ENCODE measurements at places on chromosomes 1 and 21.

GRCh38 chr1:107379826-107380225, 239.0 kb downstream of the NTNG1 start:
- no peak for DNase-seq

DNA sequence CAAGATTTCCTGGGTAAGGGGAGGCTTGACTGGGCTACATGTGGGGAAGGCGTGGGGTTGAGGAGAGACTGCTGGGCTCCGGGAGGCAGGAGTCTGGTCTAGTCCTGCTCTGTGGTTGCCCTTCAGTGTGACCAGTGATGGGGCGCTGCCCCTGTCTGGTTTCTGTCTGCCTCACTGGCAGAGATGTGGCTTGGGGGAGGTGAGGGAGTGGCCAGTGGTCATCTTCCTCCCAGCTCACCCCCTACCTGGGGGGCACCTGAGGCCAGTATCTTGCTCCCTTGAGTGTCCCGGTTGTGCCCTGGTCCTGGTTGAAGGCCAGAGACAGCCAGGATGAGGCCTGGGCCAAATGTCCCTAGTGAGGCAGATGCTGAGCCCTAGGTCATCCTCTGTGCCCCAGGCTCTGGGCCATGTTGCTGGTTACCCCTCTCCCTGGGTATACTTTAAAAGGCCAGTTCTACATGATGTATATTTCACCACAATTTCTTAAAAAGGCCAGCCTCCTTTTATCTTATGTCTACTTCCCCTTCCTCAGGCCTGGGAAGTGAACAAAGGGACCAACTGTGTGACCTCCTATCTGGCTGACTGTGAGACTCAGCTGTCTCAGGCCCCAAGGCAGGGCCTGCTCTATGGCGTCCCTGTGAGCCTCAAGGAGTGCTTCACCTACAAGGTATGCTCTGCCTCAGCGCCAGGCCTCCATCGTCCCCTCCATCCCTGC, 10.5 kb downstream of the FAAH start:
- DNase-seq: no peak

GRCh38 chr1:12541274-12542137, 76.5 kb downstream of the DHRS3 start:
- no peak for DNase-seq

GRCh38 chr1:20405893-20406604, 80.0 kb downstream of the CAMK2N1 start:
- DNase-seq: no peak

- no peak for DNase-seq
Measured at GRCh38 chr1:59237900-59238299, 59.0 kb upstream of the FGGY start.

DNA sequence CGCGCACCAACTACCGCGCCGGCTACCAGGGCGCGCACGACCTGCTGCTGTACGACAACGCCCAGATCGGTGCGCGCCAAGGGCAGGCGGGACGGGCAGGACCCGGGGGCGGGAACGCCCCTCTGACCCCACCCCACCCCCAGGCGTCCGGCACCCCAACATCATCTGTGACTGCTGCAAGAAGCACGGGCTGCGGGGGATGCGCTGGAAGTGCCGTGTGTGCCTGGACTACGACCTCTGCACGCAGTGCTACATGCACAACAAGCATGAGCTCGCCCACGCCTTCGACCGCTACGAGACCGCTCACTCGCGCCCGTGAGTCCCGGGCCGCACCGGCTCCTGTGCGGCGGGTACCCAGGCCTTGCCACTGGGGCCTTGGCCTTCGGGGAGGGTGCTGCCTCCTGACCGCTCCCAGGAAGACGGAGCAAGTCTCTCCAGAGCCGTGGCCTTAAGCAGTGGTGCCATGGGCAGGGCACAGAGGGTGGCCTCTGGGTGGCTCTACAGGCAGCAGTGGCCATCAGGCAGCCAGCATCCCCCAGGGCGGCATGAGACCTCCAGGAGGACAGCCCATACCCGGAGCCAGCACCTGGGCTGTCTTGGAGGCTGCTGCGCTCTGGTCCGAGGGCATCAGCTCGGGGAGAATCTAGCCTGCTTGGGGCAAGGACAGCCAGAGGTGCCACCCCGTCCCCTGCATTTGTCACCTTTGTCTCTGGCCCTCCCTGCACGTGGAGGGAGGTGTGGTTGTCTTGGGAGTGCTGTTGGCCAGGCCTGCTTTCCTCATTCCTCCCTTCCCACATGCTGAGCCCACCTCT, 8.1 kb upstream of the MMP23B start:
- no peak for DNase-seq

GRCh38 chr1:225548140-225548857, 104.6 kb downstream of the ENAH start:
- DNase-seq: no peak

GRCh38 chr1:166999500-167000055, 10.5 kb downstream of the MAEL start:
- no peak for DNase-seq

GRCh38 chr1:6241107-6241886, 2.7 kb upstream of the HES3 start:
- DNase-seq: no peak

GRCh38 chr1:34591751-34592629, 162.9 kb upstream of the GJB5 start:
- DNase-seq: no peak

DNA sequence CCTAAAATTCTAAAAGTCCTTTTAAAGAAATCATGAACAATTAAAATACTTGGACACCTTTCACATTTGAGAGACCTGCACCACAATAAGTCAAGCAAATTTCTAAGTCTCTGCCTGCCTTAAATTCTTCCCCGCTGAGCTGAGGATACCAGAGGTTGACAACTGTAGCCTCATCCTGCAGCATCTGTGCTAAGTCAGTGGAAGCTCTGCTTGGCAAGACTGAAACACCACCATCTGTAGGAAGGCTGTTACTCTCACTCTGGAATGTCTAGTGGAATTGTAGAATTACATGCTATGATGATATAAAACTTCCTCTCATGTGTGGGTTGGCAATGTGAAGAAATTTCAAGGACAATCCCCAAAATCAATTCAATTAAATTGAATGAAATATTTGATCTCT, 1756.5 kb downstream of the NCAM2 start:
- DNase-seq: no peak

DNA sequence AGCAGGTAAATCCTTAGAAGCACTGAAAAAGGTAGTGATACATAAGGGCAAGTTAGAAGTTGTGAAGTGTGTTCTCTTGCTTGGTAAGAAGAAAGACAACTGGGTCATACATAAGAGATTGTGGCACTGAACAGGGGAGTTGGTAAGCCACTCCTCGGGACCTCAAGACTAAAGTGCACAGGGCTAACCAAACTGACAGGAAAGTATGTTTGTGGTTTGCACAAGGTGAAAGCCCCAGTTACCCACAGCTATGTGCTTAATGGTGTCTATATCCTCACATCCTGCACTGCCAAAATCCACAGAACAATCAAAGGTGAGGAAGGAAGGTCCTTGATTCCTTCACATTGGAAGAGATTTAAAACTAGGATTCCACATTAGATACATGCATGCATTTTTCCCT, 276.5 kb downstream of the DNM3 start:
- no peak for DNase-seq

DNA sequence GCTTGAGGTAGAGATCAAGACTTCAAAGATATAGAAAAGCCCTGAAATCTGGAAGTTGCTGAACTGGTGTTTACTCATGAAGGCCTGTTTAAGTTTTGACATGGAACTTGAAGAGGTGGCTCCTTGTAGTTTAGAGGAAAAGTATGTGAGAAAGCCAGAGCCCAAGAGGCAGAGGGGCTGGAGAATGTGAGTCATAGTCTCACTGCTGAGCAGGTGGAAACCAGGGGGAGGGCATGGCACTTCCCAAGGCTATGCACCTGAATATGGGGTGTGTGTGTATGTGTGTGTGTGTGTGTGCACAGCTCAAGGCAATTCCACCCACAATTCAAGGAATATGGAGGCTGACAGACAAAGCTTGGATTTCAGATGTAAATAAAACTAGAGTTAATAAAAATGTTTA, 46.8 kb upstream of the C1orf198 start:
- no peak for DNase-seq

DNA sequence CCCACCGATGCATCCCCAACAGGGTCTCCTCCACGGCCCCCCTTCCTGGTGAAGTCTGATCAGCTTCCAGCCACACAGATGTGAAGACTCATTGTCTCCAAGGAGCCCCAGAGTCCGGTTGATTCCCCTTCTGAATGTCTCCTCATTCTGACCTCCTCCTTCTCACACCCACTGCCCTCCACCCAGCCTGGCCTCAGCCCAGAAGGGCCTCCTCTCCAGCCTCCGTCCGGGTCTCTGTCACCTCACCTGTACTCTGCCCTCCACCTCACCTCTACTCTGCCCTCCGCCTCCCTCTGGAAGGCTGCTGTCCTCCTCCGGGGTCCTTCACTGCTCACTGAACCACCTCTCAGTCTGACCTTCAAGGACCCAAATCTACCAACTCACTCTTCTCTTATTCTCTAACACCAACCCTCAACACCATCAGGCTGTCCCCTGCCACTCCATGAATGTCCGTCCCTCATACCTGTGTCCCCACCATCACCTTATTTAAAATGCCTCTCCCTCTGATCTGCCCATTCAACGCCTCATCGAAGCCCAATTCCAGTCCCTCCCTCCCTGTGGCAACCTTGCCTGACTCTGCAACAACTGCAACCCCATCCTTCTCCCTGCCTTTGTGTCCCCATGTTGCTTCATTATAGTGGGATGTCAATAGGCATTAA, 201.2 kb downstream of the TOMM20 start:
- no peak for DNase-seq

DNA sequence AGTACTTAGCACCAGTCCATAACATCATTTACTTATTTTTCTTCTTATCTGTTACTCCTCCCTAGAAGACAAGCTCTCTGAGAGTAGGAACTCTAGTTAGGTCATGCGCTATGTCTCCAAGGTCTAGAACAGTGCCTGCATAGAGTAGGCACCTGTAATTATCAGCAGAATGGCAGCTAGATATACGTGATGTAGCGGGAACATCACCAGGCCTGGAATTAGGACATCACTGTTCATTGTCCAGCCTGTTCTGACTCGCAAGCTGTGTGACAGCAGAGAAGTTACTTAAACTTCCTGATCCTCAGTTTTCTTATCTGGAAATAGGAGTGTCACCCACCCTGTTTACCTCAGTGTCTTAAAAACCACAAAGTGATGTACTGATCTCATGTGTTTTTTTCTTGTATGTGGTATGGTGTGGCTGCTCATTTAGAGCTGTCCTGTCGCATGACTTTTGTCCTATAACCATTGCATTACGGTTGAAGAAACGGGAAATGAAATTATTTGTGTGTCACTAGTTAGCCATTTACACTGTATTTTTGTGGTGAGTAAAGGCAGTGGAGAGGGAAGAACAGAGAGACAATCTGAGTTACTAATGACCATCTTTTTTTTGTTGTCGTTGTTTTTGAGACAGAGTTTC, 37.1 kb upstream of the EXO1 start:
- no peak for DNase-seq

Data from stimulated activated CD4-positive, alpha-beta T cell treated with anti-CD3 and anti-CD28 coated beads, TNF-alpha, amount 100 ng/mL, for 48 hours (primary cell).